ENCODE measurements at places on chromosomes 5 and 9.

DNA sequence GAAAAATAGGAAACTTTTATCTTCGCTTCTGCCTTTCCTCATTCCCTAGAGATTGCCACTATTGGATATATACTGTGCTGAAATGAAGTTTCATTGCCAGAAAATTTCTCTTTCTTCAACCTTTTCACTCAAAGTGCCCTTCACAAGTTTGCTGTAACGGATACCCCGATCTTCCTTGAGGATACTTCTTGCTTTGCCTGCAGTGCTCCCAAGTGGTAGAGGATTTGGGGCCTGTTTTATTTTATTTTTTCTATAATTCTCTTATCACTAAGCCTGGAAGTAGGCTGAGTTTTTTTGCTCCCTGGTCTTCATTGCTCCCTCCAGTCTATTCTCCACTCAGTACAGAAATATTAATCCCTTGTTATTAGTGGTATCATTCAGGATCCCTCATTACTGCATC lies 481.4 kb upstream of the CDH18 start:
- no peak for DNase-seq

DNA sequence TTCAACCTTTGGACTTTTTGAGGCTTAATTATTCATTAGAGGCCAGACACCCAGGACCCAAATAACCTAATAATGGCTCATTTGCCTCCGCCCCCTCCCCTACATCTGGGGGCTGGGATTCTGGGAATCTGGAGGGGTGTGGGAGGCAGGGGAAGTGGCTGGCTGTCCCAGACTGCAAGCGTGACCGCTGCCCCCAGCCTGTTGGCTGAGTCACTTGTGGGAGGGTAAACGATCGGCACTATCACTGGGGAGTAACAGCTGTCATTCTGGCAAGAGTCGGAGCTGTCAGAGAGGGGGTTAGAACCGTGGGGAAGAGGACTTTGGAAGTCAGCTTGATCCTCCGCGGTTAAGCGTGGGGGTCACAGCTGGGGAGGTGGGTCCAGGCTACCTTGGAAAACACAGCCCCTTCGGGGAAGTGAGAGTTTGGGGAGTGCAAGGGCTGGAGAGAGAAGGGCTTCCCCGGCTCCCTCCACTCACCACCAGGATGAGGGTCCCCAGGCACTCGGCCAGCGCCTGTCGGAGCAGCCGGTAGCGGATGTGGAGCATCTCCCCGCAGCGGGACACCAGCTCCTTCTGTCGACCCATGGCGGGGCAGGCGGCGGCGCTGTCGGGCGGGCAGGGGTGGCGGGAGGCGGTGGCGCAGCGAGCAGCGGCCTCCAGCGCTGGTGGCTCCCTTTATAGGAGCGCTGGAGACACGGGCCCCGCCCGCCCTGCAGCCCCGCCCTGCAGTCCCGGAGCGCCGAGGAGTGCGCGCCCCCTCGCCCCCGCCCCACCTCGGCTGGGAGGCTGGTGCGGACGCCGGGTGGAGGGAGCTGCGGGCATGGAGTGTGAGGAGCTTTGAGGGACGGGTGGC lies at the start of gene AQP3:
Gene AQP3, minus strand, starts transcription at position 648 of the 853 bp plus-strand sequence. Its CDS starts 63 bp downstream, at position 585.
- DNase-seq = no peak

DNA sequence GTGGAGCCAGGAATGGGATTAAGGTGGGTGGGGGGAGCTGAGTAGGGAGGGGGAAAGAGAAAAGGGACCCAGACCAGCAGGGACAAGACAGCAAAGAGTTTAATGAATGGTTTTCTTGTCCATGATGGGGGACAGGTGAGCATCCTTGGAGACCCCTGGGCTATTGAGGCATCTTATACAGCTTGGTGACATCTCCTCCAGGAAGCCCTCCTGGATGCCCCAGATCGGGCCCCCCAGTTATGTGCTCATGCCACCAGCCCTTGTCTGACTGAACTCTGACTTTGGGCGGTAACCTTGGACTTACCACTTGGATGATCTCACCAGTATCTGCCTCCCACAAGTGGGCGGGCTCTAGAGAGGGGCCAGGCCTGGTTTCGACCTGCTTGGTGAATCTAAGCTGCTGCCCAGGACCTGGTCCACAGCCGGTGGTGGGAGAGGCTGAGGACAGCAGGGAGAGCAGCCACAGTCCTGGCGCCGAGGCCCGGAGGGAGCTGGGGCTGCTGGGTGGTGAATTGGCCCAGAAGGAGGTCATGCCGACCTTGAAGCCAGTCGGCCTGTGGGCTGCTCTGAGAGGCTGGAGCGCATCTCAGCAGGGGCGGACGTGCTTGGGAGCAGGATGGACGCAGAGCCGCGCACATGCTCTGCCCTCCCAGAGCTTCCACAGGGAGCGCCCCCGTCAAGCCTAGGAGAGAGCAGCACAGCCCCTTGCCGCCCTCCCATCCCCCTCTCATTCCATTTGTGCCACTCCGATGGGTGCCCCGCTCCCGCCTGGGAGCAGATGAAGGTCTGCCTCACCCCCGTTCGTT lies 36.2 kb downstream of the UNC5A start:
- DNase-seq = no peak

GRCh38 chr9:88998911-88999310 lies 7.6 kb downstream of the S1PR3 start:
- DNase-seq = no peak

- no peak for DNase-seq
Measured at GRCh38 chr5:168793841-168794837, 215.0 kb upstream of the PANK3 start.

DNA sequence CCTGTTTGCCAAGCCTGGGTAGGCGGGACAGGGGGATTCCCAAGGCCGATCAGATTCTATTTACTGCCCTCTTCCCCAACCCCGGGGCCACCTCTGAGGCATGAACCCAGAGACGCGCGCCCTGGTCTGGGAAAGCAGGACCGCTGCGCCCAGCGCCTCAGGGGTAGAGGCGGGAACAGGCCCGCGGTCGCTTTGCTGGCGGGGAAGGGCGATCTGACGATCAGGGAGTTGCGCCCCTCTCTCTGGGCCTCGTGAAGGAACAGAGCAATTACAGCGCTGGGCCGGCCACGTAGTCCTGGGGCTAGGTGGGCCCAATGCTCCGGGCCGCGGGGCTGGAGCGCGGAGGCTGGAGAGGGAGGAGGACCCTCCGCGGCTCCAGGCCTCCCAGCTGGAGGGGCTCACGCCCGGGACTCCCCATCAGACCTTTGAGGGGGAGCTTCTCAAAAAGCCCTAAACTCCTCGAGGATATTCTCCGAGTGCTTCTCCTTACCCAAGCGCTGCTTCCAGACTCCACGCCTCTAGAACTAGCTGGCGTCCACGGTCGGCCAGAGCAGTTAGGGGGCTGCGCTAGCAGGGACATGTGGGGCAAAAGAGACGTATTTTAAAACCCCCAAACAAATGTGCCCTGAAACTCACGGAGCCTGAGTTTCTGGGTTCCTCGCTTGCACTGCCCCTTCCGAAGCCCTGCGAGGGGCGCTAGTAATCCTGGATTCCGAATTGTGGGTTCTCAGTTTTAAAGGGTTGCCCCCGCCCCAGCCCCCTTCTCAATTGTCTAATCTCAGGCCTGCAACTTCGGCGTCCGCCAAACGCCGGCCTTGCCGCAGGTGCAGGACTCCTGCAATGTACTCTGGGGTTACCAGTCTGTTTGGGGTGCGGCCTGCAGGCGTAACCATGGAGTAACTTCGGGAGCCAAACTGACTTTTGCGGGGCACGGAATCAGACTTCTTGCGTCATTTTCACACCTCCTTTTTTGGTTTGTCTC lies 57.6 kb downstream of the TMEM174 start:
- DNase-seq = no peak

GRCh38 chr5:76388791-76389512 lies 14.1 kb upstream of the IQGAP2 start:
- no peak for DNase-seq

- no peak for DNase-seq
Measured at GRCh38 chr9:115980054-115980453, 173.5 kb upstream of the PAPPA start.

GRCh38 chr5:84381502-84382362 lies 2.9 kb downstream of the EDIL3 start:
- peak; percentile 65 for DNase-seq

DNA sequence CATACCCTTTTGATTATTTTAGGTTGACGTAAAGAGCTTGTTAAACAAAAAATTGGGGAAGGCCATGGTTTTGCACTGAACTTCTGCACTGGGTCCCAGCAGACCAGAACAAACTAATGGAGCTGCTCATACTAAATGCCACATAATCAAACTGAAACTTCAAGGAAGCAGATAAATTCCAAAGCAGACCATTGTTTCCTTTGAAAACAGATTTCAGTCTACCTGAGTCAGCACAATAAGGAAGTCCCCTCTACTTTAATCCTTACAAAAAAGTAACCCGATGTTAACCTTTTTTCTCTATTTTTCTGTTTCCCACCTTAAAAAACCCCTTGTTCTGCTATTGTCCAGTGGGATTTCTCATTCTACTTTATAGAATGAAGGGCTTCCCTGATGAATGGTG lies 39.2 kb downstream of the WDR36 start:
- no peak for DNase-seq

DNA sequence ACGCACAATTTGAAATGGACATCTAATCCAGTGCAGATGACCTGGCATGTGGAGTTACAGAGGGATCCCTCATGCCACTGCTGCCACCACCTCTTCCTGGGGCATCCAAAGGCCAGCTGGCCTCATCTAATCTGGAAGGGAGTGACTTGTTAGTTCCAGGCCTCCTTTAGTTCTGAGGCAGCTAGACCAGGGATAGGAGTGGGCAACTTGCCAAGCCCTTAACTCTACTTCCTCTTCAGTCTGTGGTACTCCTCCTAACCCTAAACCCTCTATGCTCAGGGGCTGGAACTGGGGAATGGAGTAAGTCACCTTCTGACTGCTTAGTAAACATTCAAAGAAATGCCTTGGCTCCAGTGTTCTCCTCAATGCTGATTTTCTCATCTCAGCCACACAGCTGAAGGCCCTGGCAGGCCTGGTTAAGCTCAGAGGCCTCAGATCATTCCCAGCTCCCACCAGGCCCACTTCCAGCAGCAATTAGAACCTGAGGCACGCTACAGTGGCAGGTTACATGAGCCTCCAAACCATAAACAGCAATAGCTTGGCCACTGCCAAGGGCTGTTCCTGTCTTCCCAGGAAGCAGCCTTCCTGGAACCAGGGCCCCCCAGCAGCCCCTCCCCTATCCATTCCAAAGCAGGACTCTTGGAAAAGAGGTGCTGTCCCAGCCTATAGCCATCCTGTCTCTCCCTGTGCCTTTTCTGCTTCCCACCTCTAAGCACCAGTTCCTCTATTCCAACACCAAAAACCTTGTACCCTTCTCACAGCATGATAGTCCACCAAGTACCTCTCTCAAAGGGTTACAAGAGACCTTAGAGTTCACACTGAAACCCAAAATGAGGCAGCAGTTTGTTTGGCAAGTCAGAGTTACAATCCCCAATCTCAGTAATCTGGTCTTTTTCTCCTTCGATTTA lies 2.0 kb downstream of the EIF4EBP3 start:
- DNase-seq = no peak

GRCh38 chr9:79664375-79664831 lies 92.6 kb downstream of the TLE4 start:
- no peak for DNase-seq

GRCh38 chr5:20556115-20556763 lies 568.2 kb upstream of the CDH18 start:
- no peak for DNase-seq

DNA sequence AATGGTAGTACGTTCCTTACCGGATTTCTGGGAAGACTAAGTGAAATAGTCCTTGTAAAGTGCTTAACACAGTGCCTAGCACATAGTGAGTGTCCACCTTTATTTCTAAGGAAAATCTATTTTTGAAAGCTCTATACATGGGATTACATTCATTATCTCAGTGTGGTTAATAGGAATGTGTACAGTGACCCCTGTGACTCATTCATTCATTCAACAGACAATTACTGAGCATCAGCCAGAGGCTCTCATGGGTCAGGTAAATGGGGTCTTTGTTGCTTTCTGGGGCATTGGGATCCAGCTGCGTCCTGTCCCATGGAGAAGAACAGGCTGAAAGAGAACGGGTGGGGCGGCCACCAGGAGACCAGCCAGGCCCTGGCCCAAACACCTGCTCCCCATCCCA lies 226.2 kb upstream of the TBC1D2 start:
- no peak for DNase-seq

GRCh38 chr9:22088717-22089061 lies 79.6 kb upstream of the CDKN2B start:
- no peak for DNase-seq

- DNase-seq = no peak
Measured at GRCh38 chr9:16598316-16598715, 272.2 kb downstream of the BNC2 start.

- DNase-seq = no peak
Measured at GRCh38 chr5:52893105-52893504, 96.0 kb upstream of the ITGA2 start.

DNA sequence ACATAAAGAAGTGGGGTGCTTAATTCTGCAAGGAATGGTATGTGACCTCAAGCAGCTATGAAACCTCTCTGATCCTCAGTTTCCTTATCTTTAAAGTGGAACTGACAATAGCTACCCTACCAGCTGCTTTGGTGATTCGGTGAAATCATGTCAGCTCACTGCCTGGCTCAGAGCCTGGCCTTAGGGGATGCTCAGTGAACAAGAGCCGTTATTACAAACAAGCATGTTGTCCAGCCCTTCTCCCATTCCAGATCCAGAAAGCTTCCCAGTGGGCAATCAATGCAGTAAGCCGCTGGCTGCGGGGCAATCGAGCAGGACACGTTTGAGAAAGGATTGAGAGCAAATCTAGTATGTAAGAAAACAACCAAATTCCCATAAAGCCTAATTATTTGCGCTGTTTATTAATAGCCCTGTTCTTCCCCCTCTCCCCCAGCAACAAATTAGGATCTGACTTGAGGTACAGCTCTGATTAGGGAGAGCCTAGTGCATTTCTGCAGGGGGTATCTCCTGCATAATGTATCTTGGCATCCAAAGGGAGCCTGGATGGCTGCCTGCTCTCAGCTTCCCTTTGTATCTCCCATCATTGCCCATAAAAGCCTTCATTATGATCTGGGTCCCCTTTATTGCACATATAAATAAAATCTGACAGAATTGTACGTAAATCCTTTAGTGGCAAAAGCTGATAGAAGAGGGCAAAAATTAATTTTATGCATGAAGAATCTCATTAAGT lies 371.4 kb downstream of the TMEM232 start:
- no peak for DNase-seq

DNA sequence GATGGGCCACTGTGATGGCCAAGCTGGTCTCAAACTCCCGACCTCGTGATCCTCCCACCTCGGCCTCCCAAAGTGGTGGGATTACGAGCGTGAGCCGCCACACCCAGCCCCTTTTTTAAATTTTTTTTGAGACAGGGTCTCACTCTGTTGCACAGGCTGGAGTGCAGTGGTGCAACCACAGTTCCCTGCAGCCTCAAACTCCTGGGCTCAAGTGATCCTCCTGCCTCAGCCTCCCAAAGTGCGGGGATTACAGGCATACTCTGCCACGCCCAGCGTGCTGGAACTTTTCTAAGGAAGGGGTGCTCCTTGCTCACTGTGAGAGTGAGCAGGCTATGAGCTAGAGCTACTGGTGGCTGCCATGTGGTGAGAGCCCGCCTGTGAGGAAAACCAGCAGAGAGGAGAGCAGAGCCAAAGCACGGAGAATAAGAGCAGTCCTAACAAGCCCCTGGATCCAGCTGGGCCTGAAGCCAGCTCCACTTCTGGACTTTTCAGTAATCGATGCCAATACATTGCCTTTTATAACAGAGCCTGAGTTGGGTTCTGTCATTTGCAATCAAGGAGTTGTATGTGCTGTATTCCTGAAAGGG lies 75.5 kb upstream of the UNC5A start:
- DNase-seq = no peak

- DNase-seq = no peak
Measured at GRCh38 chr5:94621763-94622162, 3.3 kb downstream of the SLF1 start.
